ENCODE measurements at places on chromosomes 7 and 10.

DNA sequence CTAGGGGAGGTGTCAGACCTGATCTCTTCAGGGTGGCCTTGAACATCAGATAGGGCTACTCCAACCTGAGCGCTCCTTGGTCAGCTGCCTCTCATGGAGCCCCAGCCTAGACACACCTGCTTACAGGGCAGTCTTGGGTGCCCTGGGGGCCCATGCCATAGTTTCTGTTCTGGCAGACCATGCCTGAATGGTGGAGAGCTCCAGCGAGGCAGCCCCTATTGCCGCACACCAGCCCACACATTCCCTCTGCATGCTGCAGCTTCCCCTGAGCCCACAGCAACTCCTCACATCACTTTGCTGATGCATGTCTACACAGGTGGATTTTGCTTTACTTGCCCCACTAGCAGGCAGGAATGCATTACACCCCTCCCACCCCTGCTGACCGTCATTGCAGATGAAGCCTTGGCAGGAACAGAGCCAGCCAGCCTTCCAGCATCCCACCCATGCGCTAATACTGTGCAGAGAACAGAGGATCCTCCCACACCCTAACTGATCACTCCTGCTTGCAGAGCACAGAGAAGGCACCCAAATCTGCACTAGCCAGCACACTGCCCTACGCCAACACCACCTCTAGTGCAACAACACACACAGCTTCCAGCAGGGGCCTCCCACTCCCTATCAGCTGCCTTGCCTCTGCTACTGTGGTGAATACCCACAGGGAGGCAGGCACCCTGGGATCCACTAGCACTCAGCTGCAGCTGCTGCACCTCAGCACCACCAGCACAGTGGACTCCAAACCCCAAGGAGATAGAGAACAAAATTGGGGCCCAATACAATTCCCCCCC lies 43.0 kb upstream of the GRM3 start:
- DNase-seq: no peak

DNA sequence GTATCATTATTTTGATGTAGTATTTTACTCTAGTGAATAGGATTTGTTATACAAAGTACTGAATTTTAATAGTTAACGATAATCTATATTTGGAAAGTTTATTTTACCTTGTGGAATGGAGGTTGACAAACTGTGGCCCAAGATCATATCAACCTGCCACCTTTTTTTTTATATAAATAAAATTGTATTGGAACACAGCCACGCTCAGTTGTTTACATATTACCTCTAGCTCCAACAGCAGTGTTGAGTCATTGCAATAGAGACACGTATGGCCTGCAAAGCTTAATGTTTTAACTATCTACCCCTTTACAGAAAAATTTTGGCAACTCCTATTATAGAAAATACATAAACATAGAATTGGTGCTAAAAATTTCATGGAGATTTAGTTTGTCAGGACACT lies 239.3 kb downstream of the THSD7A start:
- DNase-seq: no peak

- DNase-seq: no peak
Observed at GRCh38 chr10:51047857-51048256, 26.4 kb upstream of the PRKG1 start.

DNA sequence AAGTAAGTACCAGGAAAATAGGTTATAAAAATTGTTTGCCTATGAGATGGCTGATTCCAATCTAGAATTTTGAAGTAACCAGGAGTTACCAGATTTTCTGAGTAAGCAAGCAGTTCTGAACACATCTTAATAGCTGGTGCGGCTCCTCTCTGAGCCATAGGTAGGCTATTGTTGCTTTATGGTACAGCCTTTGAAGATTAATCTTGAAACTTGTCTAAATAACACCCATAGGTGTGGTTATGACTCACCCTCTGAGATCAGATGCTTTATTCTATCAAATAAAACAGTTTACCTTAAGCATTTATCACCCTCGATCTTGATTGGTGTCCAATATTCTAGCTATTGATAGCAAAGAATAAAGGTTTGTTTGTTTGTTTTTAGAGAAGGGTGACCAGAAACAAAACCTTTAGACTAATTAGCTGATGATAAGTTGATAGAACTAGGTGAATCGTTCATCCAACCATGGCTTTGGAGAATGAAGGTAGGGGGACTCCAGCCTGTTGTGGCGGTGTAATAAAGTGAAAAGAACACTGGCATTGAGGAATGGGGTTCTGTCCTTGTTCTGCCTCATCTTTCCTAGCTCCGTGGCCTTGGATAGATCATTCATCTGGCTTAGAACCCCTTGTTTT lies 72.2 kb downstream of the VTI1A start:
- DNase-seq: no peak

GRCh38 chr10:124174071-124174566 lies 80.7 kb upstream of the CHST15 start:
- no peak for DNase-seq

DNA sequence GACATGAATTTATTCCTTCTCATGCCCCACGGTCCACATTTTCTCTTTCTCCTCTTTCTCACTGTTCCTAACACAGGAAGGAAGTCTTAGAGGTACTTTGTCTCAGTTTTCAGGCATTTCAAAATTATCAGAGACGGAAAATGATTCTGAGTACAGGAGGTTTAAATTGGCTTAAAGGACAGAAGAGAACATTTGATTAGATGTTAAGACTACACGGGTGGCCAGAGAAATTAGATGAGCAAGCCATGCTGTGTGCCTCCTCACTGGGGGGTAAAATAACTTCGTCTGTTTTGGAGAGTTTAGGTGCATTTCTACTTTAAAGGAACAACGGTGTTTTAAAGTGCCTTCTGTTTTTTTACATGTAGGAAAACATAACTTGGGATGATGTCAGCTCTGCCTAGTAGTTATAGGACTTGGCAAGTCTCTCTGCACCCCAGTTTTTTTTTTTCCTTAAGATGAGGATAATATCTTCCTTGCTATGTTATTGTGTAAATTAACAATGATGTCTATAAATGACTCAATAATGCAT lies 66.9 kb downstream of the MCMBP start:
- DNase-seq: no peak

- no peak for DNase-seq
Observed at GRCh38 chr10:114024876-114025610, 18.6 kb upstream of the ADRB1 start.

DNA sequence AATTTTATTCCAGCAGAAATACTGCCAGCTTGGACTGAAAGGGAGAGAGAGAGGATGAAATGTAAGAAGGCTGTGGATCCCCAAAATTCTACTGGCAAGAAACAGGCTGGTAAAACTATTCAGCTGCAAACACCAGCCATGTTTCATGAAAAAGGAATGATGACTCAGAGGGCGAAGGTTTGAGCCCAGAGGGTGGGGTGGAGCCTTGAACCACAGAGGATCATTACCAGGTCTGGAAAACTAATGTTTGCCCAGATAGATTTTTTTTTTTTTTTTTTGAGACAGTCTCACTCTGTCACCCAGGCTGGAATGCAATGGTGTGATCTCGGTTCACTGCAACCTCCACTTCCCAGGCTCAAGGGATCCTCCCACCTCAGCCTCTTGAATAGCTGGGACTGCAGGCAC lies 41.7 kb upstream of the NRF1 start:
- DNase-seq: no peak

- peak; percentile 66 for DNase-seq
Observed at GRCh38 chr10:3192856-3193635, 20.5 kb upstream of the PITRM1 start.

GRCh38 chr7:2175514-2175913 lies 57.2 kb downstream of the MAD1L1 start:
- no peak for DNase-seq

DNA sequence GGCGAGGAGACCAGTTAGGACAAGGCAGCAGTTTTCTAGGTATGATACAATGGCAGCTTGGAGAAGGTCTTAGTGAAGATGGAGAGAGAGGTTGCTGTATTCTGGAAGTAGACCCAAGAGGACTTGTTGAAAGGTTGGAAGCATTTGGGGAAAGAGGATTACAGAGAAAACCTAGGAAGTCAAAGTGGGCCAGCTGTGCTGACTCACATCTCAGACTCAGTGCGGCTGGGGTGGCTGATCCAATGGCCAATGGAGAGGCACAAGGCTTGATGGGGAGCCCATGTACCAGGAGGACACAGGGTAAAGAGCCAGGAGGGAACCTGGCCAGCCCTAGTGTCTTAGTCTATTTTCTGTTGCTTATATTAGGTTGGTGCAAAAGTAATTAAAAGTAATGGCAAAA lies 194.5 kb upstream of the GALNT17 start:
- DNase-seq: no peak

- peak; percentile 76 for DNase-seq
Observed at GRCh38 chr7:92835261-92835850, 1.0 kb downstream of the CDK6 start.

DNA sequence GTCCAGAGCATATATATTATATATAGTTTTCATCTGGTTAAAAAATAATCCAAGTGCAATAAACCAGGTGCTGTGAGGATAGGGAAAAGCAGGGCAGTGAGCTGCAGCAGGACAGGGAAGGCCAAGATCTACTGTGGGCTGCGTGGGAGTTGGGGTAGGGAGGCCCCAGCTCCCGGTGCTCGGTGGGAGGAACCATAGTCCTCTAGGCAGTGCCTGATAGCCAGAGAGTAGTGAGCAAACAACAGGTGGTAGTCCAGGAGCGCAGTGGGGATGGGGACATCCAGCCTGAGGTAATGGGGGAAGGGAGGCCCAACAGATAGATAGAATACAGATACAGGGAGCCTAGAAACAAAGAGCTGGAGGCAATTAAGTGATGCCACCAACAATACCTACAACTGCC lies 4.1 kb upstream of the BMPR1A start:
- no peak for DNase-seq

- no peak for DNase-seq
Observed at GRCh38 chr7:101154693-101155102, 422 bp downstream of the AP1S1 start.

GRCh38 chr7:157495594-157495993 lies 158.8 kb downstream of the DNAJB6 start:
- DNase-seq: peak; percentile 46

GRCh38 chr10:75043256-75044131 lies 68.0 kb upstream of the SAMD8 start:
- peak; percentile 67 for DNase-seq

DNA sequence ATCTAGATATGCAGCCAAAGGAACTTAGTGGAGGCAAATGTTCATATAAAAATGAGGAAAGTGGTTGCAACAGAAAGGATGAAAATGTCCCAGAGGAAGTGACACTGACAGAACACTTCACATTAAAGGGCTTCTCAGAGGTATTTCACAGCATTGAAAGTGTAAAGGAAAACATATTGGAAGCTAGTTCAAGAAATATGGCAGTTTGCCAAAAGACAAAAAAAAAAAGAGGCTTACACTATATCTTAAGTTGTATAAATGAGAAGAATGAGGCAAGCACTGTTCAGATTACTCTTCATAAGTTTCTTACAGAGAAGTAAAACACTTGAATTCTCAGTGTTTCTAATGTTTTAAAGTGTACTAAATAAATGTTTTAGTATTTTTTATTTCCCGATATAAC lies 20.1 kb downstream of the RUNDC3B start:
- no peak for DNase-seq

Data from activated T-cell treated with anti-CD3 and anti-CD28 coated beads, Interleukin-2, amount 50 U/mL, for 48 hours (primary cell).